ENCODE measurements at places on chromosomes 6 and 20.

DNA sequence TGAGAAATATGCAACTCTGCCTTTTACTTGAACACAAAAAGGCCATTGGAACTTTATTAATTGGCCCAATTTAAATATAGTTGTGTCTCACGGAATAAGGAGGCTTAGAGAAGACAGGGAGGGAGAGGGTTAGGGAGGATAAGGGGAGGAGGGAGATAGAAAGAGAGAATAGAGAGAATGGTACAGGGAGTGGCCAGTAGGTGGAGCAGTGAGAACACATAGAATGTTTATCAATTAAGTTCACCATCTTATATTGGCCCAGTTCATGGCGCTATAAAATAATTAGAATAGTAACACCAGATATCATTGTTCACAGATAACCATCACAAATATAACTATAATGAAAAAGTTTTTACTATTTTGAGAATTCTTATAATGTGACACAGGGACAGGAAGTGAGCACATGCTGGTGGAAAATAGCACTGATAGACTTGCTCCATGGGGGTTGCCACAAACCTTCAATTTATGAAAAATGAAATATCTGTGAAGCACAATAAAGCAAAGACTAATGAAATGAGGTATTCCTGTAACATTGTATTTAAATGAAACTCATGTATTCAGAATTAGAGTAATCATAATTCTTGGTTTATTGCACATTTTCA lies 374.1 kb upstream of the MANEA start:
- DNase-seq = peak; percentile 29

DNA sequence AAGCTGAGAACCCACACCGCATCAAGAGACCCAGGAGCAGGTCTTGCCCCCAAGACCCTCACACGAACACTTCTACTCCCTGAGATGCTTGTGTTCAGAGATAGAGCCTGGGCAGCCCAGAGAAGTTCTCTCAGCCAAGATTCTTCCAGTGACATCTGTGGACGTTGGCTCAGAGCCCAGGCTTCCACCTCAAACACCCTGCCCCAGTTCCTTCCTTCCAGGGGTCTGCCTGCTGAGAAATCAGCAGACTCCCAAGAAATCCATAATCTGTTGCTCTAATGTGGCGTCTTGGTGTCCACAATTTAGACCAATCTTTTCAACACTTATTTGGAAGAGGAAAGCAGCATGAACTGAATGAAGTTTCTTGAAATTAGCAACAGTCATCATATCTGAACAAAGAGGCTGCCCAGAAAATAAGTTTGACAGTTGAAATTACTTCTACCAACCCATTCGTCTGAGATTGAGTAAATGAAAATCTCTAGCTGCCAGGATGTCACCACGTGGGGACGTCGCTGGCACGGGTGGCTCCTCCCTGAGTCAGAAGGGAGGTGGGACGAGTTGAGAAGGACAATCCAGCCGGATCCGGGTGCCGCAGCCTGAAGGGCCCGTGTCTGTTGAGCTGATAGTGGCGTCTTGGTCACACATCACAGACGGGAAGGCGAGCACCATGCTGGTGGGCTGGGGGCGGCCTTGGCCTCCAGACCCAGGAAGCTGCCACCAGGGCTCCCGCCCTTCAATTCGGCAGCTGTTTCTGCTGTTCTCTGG lies 400.9 kb downstream of the TAF4 start:
- no peak for DNase-seq

DNA sequence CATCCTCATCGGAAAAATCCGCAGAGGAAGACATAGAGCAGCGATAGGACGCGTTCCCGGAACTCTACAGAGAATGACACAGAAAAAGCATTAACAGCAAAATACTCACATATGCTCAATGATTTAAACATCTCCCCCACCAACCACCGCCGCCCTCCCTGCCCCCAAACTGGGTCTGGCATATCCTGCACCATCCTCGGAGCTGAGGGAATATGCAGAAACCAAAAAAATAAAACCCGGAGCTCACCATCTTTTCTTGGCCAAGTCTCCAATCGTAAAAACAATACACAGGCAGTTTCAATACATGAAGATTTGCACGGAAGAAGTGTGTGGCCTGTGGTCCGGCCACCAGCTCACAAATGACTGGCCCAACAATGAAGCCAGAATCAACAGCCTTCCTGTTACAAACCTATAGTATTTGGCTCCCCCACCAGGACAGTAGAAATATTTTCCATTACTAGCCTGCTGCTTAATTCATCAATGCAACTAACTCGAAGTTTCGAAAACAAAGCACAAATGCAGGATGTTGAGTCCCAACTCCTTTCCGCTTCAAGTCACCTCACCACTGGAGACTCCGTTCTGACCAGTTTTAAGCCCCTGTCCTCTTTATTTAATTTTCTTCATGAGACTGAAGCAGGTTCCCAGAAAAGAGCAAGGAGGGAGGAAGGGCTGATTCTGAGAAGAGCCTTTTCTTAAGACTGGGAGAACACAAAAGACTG lies 103.2 kb upstream of the BEND6 start:
- no peak for DNase-seq

- DNase-seq = no peak
These were observed 129.0 kb downstream of the PHACTR3 start for GRCh38 chr20:59733351-59733750.

DNA sequence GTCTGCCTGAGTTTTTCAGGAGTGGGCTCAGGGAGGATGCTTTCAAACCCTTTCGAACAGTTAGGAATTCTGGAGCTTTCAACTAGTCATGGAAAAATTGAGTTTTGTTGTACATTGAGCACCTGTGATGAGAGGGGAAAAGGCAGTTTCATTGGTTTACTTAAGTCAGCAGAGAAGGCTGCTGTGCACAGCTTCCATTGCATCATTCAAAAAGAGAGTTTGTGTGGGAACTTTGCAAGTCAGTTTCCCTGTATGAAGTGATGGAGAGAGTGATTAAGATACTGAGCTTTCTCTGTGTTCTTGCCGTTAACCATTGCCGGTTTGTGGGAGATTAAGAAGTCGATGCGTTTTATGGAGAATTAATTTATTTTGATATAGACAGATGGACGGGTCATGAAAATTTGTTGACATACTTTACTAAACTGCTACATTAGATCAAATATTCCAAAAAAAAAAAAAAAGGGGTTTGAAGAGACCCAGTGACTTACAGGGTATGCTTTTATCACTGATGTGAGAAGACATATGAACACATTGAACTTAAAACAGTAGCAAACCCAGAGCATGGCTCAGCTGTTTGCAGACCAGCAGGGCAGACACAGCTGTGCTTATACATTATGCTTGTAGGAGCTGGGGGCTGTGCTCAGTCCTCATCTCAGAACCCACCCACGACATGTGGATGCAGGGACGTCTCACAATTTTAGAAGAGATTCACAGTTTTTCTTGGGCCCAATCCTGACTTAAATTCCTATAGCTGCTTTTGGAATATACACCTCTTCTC lies 234.1 kb downstream of the SOX4 start:
- DNase-seq = no peak

GRCh38 chr6:160069459-160069858 lies 52.2 kb upstream of the SLC22A1 start:
- DNase-seq = no peak

DNA sequence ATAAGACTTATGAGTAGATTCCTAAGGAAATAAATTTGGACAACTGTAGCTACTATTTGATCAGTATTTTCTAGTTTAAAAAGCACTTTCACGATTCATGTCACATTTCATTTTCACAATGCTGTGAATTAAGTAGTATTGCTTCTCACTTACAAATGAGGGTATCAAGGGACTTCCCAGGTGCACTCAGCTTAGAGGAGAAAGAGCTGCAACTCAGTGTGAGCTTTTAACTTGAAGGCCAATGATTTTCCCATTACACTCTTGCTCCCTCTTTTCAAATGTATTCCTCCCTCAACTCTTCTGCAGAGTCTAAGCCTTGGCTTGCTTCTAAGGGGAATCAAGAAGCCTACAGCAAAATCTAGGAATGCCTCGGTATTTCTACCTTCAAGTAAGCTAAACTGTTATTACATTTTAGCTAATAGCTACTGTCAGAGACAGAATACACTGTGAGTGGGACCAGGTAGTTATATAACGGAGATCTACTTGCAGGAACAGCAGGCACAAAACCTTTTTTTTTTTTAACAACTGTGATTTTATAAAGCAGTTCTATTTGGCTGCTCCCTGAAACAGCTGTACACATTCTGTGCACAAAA lies 339.0 kb downstream of the SYNE1 start:
- DNase-seq = no peak

DNA sequence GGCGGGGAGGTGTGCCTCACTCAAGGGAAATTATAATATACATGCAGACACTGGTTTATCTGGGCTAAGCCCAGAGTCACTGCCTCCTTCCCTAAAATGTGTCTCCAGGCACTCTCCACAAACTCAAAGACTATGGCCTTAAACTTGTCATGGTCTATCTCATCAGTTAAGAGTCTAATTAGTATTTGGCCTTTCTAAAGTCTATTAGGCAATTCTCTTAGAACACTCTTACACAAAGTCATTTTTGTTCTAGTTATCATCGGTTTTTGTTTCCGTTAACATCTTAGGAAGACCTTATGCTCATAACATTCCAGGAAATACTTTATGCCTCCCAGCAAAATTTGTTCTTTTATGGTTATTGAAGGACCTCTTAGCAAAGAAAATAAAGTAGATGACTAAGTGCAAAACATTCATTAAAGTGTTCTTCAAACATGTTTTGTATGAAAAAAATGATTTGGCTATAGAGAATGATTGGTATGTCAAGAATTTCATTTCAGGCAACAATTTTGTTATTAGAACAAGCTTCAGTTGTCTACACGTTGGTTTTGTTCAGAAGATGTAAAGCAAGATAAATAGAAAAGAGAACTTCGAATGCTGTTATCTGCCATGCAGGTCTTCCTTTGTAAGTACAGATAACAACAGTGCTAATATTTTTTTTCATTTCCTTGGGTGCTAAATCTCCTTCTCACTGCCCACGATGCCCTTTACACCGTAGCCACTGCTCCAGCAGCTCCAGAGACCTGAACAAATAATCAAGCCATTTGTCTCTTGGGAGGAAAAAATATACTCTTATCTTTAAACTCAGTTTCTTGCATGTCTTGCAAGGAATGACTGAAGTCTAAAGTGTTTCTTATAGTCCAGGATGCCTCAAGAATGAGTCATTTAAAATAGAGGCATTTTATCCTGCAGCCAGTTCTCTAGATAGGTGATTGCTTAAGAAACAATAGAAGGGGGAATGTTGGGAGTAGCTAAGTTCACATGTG lies 170.4 kb downstream of the HTR1B start:
- DNase-seq = no peak

GRCh38 chr6:149031201-149031858 lies 284.5 kb downstream of the UST start:
- DNase-seq = no peak

DNA sequence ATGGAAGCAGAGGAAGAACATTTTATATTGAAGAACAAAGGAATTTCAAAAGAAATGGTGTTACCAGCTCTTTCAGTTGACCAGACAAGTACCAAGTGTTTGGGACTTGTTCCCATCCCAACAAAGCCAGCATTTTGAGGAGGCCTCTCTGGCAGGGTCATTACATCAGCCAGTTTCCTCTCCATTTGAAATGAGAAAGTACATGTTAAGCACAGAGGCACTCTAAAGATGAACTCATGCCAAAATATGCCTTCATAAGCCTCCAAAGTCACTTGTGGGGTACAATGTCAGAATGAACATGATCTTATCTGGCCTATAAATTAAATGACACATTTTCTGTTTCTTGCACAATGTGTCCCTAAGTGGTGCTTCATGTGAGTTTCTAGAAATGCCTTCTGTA lies 223.9 kb downstream of the PRL start:
- DNase-seq = no peak

DNA sequence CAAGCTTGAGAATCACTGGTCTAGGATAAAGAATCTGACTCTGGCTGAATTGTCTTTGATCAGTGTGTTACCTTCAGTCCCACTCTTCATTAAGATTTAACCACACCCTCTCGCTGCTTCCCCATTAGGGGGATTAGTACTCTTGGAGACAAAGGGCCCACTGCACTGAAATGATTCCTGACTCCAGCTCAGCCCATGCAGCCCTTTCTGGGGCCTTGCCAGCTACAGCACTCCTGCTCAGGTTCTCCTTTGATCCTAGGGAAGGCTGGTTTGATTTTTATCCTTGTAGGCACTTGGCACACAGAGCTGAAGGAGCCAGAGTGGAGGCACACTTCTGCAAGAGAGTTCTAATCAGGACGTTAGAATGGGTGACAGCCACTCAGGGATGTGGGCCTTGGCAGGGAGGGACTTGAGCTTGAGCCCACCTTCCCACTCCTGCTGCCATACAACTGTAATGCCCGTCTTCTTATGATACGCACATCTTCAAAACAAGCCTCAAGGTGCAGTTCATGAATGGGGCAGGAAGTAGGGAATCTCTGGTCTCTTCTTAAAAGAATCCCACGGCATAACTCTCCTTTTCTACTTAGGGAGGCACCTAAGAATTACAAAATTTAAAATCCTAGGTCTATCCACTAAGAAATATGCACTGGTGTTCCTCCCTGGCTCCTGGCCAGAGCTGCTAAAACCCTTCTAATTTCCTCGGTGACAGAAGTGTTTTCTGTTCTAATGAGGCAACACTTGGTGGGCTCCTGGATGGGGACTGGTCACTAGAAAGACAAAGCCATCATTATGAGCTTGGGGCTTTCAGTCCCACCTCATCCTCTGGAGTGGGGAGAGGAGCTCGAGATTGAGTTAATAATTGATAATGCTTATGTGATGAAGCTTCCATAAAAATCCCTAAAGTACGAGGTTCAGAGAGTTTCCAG lies 1.5 kb upstream of the SLA2 start:
- DNase-seq = no peak

- DNase-seq = no peak
These were observed 157.0 kb downstream of the ADAT2 start for GRCh38 chr6:143293523-143293922.

GRCh38 chr20:39646874-39647413 lies 684.8 kb downstream of the DHX35 start:
- DNase-seq = no peak

- DNase-seq = no peak
These were observed 9.5 kb downstream of the AHI1 start for GRCh38 chr6:135488023-135488422.

DNA sequence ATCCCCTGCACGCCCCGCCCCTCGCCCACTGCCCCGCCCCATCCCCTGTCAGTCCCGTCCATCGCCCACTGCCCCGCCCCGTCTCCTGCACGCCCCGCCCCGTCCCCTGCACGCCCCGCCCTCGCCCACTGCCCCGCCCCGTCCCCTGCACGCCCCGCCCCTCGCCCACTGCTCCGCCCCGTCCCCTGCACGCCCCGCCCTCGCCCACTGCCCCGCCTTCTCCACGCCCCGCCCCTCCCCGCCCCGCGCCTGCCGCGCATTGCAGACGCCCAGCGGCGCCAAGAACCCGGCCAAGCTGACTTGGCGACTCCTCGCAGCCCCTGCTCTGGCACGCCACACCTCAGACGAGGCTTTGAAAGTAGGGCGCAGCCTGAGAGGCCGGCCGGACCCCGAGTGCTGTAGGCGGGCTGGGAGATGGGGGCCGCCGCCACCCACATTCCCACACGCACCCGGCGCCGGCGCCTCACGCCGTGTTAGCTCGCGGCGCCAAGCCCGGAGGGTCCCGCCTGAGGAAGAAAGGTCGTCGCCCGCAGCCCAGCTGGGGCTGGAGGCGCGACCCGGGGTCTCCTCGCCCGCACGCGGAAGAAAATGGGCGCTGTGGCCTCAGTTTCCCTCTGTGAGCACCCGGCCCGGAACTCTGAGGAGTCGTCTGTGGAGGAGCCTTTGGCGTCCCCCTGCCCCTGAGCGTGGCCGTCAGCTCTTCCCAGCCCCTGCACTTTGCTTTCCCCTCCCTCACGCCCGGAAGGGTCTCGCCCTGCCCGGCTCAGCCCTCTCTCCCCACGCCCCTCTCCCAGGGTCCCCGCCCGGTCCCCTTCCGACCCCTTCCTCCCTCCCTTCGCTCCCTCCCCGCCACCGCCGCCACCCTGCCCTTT lies at the start of gene RAD21L1:
Gene RAD21L1, plus strand, starts transcription at position 262 of the 872 bp plus-strand sequence. CDS start 2,410 bp downstream, outside the sequence.
- DNase-seq = peak; percentile 74
